Neural progenitor cell (in vitro differentiated cells): ENCODE measurements at places on chromosomes 5 and 9.

GRCh38 chr5:85109616-85110015 lies 724.9 kb upstream of the EDIL3 start:
- DNase-seq: no peak

- DNase-seq: no peak
These were observed 80.3 kb upstream of the ROR2 start for GRCh38 chr9:92030367-92030766.

GRCh38 chr9:7802666-7803065 lies 3.1 kb upstream of the DMAC1 start:
- DNase-seq: no peak

DNA sequence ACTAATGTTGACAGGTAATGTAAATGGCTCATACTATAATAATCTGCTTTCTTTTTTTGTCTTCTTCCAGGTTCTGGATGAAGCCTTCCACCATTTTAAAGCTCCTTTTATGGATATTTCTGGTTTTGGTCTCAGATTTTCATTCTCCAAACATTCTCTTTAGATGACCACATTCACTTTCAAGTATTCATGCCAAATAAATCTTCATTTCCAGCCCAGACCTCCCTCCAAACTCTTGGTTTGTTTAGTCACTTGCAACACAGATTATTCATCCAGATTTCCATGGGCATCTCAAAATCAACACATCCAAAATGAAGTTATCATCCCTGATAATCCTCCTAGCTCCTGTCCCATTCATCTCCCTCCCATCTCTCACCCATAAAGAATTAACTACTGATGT lies 40.3 kb upstream of the SVEP1 start:
- no peak for DNase-seq

DNA sequence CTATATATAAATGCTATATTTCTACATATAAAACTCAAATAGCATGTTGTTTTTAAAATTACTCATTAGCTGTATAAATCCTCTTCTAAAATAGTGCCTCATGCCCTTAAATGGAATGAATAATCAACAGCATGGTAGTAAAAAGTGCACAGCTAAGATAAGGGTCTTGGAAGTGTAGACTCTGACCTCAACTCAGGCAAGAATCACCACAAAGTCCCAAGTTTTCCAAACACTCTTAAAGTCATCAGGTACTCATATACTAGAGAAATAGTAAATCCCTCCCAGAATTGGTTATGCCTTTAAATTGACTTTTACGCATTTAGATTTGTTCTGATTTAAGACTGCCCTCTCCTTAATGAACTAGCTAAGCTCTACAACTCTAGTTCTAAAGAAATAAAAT lies 113.8 kb downstream of the TMEM161B start:
- no peak for DNase-seq

DNA sequence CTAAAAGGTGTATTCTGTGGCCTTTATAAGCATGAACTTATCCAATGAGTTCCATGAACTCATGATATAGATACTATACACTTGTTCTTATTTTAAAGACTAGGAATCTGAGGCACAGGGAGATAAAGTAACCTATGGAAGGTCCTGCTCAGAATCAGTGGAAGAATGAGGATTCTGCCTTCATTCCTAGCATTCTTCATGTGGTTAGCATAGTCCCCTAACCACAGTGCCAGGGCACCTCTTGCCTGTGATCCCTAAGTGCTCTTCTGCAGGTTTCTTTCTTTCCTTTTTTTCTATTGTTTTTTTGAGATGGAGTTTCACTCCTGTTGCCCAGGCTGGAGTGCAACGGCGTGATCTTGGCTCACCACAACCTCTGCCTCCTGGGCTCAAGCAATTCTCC lies 174.1 kb downstream of the C9orf152 start:
- DNase-seq: peak; percentile 22

GRCh38 chr9:111866976-111867375 lies 29.6 kb upstream of the UGCG start:
- DNase-seq: no peak

- DNase-seq: no peak
These were observed 283.4 kb downstream of the NFIB start for GRCh38 chr9:14030375-14031059.

GRCh38 chr5:65076251-65076869 lies 307.6 kb downstream of the CWC27 start:
- peak; percentile 48 for DNase-seq

- peak; percentile 51 for DNase-seq
These were observed 3.7 kb downstream of the PITX1 start for GRCh38 chr5:135030123-135030955.

DNA sequence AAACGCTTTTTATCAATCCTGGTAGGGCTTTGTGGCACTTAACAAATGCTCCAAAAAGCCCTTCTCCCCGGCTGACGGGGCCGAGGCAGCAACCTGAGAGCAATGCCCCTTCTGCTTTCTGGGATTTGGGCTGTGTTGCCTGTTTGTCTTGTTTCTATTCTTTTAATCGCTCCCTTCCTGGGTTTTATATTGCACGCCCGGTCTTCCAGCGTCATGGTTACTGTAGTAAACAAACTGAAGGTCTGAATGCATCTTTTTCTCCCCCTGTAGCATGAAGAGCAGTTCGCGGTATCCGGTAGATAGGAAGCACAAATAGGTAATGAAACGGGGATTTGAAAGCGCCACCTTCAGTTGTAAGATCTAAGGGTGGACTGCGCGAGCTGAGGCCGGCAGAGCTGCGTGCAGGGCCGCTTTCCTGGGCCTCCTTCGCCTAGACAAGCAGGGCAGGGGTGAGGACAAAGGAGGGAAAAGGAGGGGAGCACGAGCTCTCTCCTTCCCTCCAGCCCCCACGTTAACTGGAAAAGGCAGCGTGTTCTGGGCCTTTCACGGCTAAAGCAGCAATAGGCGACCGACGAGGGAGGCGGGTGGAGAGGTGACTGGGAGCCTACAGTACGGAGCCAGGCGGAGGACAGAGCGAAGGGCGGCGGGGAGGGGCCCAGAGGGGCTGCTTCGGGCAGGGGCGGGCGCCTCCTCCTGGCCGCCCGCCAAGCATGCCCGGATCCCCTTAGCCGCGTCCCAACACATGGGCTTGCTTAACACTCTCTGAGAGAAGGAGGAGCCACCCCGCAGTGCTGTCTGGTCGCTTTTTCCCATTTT lies 49.3 kb upstream of the ZNF366 start:
- DNase-seq: peak; percentile 89

DNA sequence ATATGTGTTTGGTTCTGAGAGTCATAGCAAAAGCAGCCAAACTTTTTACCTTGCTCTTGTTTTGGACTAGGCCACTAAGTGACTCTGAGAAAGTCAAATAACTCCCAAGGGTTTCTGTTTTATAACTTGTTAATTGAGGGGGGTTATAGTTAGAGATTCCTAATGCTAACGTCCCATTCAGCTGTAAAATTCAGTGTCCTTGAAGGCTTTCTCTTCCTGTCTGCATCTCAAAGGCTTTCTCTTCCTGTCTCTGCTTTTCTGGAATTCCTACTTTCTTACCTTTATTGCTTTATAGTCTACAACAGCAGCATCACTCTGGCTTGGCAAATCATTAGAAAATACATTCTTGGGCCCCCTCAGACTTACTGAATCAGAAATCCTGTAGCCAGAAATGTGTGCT lies 479.5 kb upstream of the SEMA6A start:
- no peak for DNase-seq

GRCh38 chr9:69204849-69205248 lies 30.8 kb downstream of the TJP2 start:
- peak; percentile 8 for DNase-seq

DNA sequence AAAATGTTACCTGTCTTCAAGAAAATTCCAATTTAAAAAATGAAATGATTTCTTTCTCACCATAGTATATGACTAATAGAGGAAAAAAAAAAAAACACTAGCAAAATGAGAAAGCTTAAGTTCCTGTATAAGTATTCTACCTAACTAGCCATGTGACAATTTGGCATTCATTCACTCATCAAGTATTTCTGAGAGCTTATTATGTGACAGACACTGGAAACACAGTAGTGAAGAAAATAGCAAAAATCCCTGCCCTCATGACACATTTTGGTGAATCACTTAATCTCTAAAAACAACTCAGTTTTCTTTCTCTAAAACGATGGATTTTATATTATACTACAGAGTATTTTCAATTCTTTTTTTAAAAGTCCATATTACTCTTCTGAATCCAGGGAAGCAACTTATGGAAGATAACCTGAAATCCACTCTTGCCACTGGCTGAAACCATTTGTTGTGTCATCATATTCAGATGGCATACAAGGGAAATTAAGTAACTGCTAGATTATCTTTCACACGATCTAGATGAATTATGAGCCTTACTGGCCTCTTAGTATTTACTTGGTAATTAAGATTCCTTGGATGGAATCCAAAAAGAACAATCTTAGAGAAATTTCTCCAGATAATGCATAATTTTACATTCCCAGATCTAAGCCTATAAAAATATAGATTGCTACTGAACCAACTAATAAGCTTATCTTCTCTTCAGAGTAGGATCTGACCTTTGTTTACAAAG lies 5.5 kb downstream of the PTBP3 start:
- no peak for DNase-seq

GRCh38 chr5:59483971-59484472 lies 409.5 kb downstream of the PDE4D start:
- no peak for DNase-seq

GRCh38 chr5:199197-199949 lies 8.1 kb downstream of the LRRC14B start:
- no peak for DNase-seq

- DNase-seq: no peak
These were observed 274.7 kb downstream of the CETN3 start for GRCh38 chr5:90134892-90135291.

GRCh38 chr9:124855944-124856765 lies 2.9 kb downstream of the WDR38 start:
- DNase-seq: peak; percentile 68

DNA sequence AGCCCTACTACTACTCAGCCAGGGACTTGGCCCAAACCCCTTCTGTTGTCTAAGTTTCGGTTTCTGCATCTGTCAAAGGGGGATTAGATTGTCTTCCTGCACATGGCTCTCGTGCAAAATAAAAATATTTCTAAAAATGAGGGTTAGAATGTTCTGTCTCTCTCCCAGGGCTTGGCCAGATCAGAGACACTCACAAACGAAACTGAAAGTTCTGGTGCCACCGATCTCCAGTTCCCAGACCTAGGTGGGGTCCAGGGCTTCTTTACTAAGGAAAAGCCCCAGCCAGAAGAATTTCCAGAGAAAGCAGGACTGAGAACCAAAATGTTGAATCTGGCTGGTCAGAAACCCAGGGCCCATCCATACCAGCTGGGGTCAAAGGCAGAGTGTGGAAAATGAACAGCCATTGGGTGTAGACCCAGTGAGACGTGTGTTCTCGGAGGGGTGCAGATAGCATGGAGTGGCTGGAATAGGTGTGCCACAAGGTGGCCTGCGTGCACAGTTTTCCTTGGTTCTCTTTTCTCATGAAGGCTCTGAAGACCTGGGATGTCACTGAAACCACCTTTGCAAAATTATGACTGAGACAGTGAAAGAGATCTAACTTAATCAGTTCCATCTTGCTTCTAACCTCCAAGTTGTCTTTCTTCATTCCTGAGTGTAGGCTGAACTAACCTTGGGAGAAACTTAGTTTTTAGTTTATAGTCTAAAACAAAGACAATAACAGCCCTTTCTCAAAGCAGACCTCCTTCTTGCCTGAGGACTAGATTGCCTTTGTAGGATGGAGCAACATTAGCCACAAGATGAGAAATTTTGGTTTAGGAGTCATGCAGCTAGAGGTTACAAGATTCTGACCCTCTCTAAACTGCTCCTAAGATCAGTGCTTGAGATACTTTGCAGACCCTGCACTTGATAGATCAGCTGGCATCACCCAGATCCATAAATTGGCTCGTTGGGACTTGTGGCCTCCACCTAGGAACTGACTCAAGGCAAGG lies 2.3 kb upstream of the SLC23A1 start:
- no peak for DNase-seq

DNA sequence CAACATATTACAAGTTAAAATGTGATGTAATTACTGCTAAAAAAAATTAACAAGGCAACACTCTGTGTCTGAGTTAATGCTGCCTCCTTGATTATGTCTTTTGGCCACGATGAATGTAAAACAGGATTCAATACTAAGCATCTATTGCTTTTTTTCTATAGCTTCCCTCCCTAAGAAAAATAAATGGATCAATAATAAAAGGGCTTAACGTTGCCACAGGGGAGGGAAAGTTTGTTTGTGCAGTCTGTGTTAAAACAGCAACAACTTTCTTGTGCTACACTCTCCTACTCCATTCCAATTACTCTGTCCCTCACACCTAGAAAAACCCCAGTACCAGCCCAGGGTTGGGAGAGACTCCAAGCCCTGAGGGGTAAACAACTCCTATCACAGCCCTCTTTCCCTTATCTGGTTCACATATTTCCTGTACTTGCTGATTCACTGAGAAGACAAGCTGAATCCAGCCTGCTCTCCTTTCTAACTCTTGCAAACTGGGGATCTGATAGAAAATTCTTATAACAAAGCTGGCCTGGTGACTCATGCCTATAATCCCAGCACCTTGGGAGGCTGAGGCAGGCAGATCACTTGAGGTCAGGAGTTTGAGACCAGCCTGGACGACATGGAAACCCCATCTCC lies 44.8 kb downstream of the PTPN3 start:
- no peak for DNase-seq

DNA sequence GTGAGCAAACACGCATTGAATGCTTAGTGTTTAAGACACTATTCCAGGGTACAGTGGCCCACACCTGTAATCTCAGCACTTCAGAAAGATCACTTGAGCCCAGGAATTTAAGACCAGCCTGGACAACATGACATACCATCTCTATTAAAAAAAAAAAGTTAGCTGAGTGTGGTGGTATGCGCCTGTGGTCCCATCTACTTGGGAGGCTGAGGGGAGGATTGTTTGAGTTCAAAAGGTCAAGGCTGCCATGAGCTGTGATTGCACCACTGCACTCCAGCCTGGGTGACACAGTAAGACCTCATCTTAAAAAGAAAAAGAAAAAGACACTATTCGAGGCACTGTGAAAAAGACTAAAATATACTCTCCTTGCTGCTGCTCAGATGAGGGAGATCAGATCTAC lies 240.7 kb downstream of the NR3C1 start:
- DNase-seq: no peak

DNA sequence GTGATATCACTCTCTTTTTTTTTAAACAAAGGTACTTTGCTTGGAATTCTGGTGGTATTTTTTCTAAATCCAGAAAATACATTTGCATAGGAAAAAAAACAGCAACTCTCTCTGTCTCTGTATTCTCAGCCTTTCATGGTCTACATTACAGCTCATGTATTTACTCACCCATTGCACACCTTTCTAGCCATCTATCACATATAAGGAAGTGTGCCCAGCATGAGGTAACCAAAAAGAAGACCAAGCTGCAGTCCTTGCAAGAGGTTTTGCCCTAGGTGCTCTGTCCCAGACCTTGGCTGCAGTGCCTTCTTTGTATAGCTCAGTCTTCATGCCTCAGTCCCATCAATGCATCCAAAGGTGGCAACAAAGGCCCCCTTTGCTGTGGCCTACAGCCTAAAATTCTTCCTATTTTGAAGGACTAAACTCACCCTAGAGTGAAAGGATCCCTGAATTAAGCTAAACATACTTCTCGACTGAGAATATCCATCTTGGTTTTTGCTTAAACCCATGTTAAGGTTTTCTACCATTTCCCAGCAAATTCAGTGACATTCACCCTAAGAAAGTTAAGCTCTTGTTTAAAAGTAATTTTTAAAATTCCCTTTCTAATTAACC lies 446.4 kb downstream of the KIF4B start:
- no peak for DNase-seq

GRCh38 chr5:122126756-122127321 lies 2.5 kb upstream of the ZNF474 start:
- peak; percentile 7 for DNase-seq
